CD4-positive, alpha-beta T cell (primary cell): ENCODE measurements at places on chromosomes 5 and 9.

DNA sequence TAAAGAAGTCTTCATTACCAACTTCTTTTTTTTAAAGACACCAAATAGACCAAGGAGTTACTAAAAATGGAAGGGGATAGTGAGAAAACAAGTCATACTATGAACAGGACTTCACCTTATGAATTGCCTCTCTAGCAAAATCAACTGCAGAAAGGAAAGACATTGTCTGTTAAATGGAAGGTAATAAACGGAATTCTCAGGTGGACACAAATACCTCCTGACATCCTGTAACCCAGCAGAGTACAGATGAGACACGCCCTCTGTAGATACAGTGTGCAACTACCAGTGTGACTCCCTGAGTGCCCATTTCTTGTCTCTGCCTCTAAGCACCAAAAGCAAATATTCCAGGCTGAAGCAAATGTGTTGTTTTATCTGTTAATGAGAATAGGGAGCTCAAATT is 12.2 kb upstream of the PLPP1 start:
- DNase-seq: no peak

DNA sequence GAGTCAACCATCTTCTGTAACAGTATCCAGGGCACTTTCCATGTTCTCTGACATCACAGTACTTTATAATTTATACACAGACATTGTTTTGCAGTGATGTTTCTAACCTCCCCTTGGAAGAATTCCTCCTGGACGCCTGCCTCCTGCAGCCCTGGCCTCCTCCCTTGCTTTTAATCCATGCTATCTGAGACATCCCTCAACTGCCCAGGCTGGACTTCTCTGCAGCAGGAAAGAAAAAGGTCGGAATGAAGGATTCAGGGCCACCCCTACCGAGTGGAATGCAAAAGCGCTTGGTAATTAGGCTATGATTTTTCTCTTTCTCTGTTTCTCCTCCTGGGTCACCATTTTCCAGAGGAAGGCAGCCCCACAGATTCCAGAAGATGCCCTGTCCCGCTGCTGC is 47.0 kb upstream of the SHC3 start:
- no peak for DNase-seq

DNA sequence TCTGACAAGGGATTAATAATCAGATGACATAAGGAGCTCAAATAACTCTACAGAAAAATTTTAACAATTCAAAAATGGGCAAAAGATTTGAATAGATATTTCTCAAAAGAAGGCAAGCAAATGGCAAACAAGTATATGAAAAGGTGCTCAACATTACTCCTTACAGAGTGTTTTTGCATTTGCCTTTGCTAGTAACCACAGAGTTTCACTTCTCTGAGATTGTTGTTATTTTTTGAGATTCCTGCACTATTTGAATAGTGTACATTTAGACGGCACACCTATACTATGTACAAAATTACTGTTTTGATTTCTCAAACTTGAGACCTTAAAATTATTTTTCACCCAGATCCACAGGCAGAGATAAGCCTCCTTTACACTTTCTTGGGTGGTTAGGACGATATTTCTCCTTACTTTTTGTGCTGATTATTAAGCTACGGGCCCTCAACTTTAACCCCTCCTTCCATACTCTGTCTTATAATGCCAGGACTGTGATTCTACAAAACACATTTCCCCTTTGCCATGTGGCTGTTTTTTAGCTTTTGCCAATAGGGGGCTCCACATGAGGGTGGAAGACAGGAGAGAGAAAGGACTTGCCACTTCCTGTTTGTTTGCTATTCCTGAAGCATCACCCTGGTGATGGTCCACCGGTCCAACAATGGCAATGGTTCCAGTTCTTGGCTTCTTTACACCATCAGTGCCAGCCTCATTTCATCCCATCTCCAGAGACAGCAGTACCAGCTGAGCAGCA is 65.0 kb upstream of the DAP start:
- no peak for DNase-seq

DNA sequence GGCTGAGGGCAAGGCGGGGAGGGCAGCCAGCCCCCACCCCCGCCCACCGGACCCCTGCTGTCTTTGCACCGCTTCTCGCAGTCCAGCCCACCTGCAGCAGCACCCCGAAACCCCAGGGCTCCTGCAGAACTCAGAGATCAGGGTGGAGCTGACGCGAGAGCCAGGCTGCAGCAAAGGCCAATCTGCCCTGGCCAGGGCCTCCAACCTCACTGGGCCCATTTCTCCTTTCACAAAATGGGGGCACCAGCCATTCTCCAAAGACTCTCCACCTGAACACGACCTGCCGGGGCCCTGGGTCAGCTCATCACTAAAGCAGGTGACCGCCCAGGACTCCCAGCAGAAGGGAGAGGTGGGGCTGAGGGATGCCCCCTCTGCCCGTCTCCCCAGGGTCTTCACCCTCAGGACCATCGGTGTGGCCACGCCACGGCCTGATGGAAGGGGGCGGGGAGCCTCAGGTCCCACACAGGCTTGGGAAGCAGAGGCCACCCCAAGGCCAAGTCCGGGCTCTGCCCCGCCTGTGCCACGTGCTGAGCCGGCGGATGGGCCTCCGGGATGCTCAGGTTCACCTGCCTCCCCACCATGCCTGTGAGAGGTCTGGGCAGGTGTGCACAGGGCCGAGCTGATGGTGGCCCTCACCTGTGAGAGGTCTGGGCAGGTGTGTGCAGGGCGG is 13.1 kb downstream of the NACC2 start:
- no peak for DNase-seq

- no peak for DNase-seq
Observed at GRCh38 chr5:165757791-165758190, 2252.4 kb downstream of the MAT2B start.

DNA sequence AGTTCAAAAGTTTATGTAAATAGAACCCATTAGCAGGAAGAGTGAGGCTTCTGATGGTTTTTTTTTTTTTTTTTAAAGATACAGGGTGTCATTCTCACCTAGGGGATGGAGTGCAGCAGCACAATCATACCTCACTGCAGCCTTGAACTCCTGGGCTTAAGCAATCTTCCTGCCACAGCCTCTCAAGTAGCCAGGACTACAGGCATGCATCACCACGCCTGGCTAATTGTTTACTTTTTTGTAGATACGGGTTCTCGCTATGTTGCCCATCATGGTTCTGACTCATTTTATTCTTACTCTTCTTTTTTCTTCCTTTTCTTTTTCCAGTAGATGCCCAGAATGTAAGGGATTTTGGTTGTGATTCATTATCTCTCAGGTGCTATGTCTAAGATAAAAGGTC is 201.1 kb downstream of the NNT start:
- DNase-seq: no peak

DNA sequence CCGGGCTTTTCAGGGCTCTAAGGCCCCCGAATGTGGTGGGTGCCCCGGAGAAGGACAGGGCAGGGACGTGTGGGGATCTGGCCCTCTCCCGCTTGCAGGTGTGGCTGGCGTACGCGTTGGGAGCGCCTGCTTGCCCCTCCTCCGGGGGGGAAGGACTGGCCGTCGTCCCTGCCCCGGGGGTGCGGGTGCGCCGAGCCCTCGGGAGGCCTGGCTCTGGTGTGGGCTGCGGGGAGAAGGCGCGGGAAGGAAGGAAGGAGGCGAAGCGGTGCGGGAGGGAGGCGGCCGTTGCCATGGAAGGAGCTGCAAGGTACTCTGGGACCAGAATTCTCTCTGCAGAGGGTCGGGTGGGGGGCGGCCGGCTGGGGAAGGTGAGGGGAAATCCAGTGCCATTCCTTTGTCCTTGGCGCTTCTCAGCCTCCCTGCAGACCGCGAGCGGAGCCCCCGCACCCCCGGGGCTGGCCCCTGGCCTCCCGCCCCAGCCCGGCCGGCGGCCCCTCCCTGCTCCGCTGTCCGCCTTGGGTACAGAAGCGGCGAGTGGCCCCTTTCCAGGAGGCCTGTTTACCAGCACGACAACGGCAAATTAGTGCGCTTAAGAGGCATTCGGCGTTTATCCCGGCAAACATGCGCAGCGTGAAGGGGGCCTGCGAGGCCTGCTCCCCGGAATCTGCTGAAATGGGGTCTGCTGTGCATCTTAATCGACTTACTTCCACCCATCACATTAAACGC is 67.1 kb upstream of the UNC5A start:
- no peak for DNase-seq

- DNase-seq: no peak
Observed at GRCh38 chr9:116300360-116300870, 146.8 kb downstream of the PAPPA start.

- DNase-seq: no peak
Observed at GRCh38 chr5:179199246-179199645, 139.1 kb downstream of the ZNF354C start.

DNA sequence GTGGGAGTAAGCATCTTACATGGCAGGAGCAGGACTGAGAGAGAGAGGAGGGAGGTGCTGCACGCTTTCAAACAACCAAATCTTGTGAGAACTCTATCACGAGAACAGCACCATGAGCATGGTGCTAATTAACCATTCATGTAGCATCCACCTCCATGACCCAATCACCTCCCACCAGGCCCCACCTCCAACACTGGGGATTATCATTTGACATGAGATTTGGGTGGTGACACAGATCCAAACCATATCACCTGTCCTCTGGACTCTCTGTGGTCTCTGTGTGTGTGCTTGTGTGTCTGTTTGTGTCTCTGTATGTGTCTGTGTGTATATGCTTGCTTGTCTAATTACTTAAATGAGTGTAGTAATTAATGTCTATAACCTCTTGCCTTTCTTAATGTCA is 31.1 kb downstream of the SEC61B start:
- no peak for DNase-seq

GRCh38 chr9:26565118-26565517 is 327.5 kb downstream of the CAAP1 start:
- no peak for DNase-seq

- no peak for DNase-seq
Observed at GRCh38 chr9:19583890-19584289, 175.1 kb downstream of the ACER2 start.

DNA sequence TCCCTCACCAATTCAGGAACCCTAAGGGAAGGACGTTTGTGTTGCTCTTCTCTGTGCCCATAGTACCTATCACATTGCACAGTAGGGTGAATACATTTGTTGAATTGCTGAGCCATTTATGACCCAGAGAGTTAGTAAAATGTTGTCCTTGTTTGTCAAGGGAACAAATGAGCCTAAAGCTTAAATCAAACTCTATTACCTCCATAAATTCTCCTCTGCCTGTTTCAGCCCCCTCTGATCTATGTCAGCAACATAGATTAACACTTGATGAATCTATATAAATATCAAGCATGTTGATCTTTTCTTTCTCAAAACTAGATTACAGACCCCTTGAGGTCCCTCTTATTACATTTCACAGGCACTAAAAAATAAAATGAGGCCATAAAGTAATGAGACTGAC is 7.1 kb downstream of the SLC1A1 start:
- DNase-seq: no peak

DNA sequence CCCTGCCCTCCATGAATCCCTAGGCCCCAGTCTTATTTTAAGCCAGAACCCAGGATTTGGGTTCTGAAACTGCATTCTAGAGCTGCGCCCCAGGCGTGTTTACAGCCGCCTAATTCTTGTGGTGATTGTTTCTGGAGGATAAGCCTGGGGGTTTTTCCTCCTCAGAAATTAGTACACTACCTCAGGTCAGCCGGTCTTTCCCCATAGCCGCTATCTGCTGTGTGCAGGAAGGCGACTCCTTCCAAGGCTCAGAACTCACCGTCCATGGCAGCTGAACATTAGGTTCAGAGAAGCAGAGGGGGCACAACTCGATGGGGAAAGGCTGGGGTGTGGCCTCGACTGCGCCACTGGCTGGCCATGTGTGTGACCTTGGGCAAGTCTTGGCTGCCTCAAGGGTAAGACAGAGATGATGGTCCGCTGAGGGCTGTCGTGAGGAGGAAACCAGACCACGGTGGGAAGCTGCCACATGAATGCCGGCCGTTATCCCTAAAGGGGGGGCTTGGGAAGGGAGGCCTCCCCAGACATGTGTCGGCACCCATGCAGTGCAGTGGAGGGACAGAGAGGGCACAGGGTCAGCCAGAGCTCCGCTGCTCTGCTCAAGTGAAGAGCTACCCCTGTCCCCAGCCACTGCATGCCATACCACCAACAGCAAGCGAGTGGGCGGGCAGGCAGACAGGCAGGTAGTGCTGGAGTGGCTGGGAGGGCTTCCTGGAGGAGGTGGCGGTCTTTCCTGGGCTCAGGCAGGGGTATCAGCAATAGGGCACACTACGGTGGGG is 28.9 kb downstream of the SHB start:
- no peak for DNase-seq

GRCh38 chr5:6484446-6484845 is 35.8 kb downstream of the UBE2QL1 start:
- no peak for DNase-seq

GRCh38 chr5:154472871-154473580 is 5.0 kb downstream of the HAND1 start:
- DNase-seq: no peak
